ENCODE measurements at places on chromosomes 3 and 15. TPM values are rescaled to one million over a fixed set of nuclear protein-coding genes. Genes with fewer than 3 reads are reported as not detected.

HRG gene
- 0.25 TPM for total RNA-seq

GUCA1C gene
- total RNA-seq, result not detected

CHL1 gene
- 25.8 TPM for total RNA-seq

REC114 gene
- total RNA-seq, result not detected

CTXN2 gene
- total RNA-seq, result not detected

TF gene
- 2.9 TPM for total RNA-seq

NPAP1 gene
- not detected for total RNA-seq

CATSPER2 gene
- total RNA-seq, result 9.1 TPM

ALS2CL gene
- 134 TPM for total RNA-seq

GRCh38 chr3:141477224-141477623 lies 9.6 kb upstream of the RASA2 start:
- H3K27me3 ChIP-seq, result no peaks in the 10 kb centered on the region
- no peaks in the 10 kb centered on the region for H3K4me1 ChIP-seq
- DNase-seq, result no peak

DNA sequence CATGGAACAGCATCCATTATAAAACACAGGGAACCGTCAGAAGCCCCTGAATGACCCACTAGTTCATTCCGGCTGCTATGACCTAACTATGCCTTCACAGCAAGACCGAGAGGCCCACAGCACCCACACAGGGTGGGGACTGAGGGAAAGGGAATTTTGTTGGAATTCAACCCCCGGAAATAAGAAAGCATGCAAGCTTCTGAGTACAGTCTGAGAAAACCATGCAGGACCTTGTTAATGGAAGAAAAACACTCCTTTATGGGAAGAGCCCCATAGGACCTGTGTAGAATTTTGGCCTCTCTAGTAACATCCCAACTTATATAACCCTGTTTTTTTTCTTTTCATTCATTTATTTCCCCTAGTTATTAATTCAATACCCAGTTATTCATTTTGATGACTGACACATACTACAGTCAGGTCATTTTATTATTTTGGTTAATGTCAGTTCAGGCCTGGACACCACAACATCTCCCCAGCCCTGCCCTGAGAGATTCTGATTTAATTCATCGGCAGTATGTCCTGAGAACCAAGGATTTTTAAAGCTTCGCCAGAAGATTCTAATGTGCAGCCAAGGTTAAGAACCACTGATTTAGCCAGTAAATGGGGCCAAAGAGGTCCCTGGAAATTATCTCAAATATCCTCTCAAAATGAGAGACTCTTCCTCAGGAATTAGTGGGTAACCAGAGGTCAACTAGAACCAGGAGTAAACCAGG lies 231.6 kb upstream of the GOLGA6L4 start:
- H3K4me1 ChIP-seq, result no peaks in the 10 kb centered on the region
- no peaks in the 10 kb centered on the region for H3K36me3 ChIP-seq
- DNase-seq, result no peak
- no peak overlapping the region for H3K4me3 ChIP-seq
- no peak overlapping the region for H3K27ac ChIP-seq
- H3K27me3 ChIP-seq, result no peaks in the 10 kb centered on the region

GRCh38 chr3:58626841-58627569 lies 39.6 kb downstream of the FAM3D start:
- H3K36me3 ChIP-seq, result no peaks in the 10 kb centered on the region
- H3K27me3 ChIP-seq, result no peaks in the 10 kb centered on the region
- no peak for DNase-seq
- H3K27ac ChIP-seq, result peak overlapping the region; percentile 43
- H3K4me3 ChIP-seq, result no peak overlapping the region
- H3K4me1 ChIP-seq, result peaks cover 27% of the 10 kb centered on the region

GRCh38 chr3:25697553-25697952 lies 32.8 kb upstream of the TOP2B start:
- no peak overlapping the region for H3K4me3 ChIP-seq
- DNase-seq, result no peak
- no peaks in the 10 kb centered on the region for H3K4me1 ChIP-seq
- H3K27me3 ChIP-seq, result no peaks in the 10 kb centered on the region
- H3K27ac ChIP-seq, result no peak overlapping the region
- H3K36me3 ChIP-seq, result no peaks in the 10 kb centered on the region

GRCh38 chr15:57227899-57228298 lies 148.4 kb upstream of the CGNL1 start:
- H3K27ac ChIP-seq, result peak overlapping the region; percentile 5
- H3K27me3 ChIP-seq, result no peaks in the 10 kb centered on the region
- peaks cover 23% of the 10 kb centered on the region for H3K4me1 ChIP-seq

DNA sequence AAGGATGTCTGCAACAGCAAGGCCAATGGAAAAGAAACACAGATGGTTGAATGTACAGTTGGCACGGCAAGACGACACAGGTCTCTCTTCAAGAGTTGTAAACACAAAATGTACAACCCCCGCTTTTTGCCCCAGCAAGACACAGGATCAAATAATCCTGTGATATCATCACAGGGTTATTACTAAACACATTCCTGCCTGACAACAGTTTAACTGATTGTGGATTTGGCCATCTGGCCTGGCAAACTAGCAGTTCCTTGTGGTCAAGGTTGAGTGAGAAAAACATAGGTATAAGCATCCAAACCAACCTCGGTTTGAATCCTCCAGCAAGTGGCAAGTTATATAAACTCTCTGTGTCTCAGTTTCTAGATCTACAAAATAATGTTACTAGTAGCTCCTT lies 23.4 kb downstream of the PARP16 start:
- H3K27me3 ChIP-seq, result no peaks in the 10 kb centered on the region
- DNase-seq, result no peak
- H3K36me3 ChIP-seq, result no peaks in the 10 kb centered on the region
- H3K4me1 ChIP-seq, result peaks cover 22% of the 10 kb centered on the region
- no peak overlapping the region for H3K27ac ChIP-seq
- H3K4me3 ChIP-seq, result no peak overlapping the region

DNA sequence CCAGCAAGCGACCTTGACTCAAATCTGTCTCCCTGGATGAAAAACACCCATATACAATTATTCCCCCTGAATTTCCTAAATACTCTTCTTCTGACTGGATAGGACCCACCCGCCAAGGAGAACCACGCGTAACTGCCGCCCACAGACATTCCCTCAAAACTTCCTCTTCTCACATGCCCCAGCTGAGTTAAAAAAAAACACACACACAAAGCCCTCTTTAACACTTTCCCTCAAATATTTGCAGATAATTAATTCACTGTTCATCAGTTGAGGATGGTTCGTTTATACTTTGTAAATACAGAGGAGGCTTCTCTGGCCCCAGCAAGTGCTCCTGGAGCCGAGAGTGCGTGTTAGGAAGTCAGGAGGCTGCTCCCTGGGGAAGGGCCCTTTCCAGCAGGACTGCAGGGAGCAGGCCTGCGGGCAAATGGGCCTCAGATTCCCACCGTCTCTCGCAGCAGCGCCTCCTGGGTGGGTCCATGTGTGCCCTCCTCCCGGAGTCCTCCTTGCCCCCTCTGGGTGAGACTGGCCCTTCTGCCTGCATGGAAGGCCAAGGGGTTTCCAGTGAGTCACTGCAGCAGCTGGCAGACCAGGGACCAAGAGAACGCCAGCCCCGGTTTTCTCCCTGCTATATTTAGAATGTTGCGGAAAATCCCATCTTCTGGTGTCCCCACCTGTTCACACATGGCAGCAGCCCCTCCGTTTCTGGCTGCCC lies 46.8 kb downstream of the MGLL start:
- H3K36me3 ChIP-seq, result no peaks in the 10 kb centered on the region
- H3K27me3 ChIP-seq, result no peaks in the 10 kb centered on the region
- H3K4me3 ChIP-seq, result no peak overlapping the region
- H3K27ac ChIP-seq, result peak overlapping the region; percentile 31
- peaks cover 25% of the 10 kb centered on the region for H3K4me1 ChIP-seq

- no peaks in the 10 kb centered on the region for H3K27me3 ChIP-seq
- no peak overlapping the region for H3K27ac ChIP-seq
- H3K36me3 ChIP-seq, result no peaks in the 10 kb centered on the region
- H3K4me3 ChIP-seq, result no peak overlapping the region
- no peaks in the 10 kb centered on the region for H3K4me1 ChIP-seq
These were observed 72.7 kb downstream of the GREM1 start for GRCh38 chr15:32790352-32790999.

DNA sequence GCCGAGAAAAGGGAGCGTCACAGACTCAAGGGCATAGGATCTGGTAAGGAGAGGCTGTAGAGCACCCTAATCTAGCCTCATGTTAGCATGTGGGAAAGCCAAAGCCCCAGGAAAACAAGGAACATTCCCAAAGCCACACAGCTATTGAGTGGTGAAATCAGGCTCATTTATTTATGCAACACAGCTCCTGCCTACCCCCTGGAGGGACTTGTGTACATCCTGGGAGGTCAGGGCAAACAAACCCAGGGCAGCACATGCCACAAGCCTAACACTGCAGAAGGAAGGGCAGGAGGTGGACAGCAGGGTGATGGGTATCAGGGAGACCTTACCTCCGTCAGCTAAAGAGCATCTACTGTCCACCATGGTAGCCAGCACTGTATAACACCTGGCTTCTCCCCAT lies 283.5 kb downstream of the RPLP1 start:
- peaks cover 10% of the 10 kb centered on the region for H3K4me1 ChIP-seq
- DNase-seq, result no peak
- H3K4me3 ChIP-seq, result no peak overlapping the region
- H3K27me3 ChIP-seq, result no peaks in the 10 kb centered on the region
- H3K27ac ChIP-seq, result no peak overlapping the region

- H3K27me3 ChIP-seq, result no peaks in the 10 kb centered on the region
- H3K36me3 ChIP-seq, result no peaks in the 10 kb centered on the region
- no peak overlapping the region for H3K4me3 ChIP-seq
- peaks cover 35% of the 10 kb centered on the region for H3K4me1 ChIP-seq
These were observed 1.6 kb upstream of the WDR82 start for GRCh38 chr3:52280050-52280461.

GRCh38 chr3:178703268-178703975 lies 167.2 kb downstream of the KCNMB2 start:
- H3K36me3 ChIP-seq, result no peaks in the 10 kb centered on the region
- no peak overlapping the region for H3K4me3 ChIP-seq
- DNase-seq, result no peak
- H3K4me1 ChIP-seq, result peaks cover 20% of the 10 kb centered on the region
